Islet precursor cell (in vitro differentiated cells): ENCODE measurements at places on chromosomes 12 and 14.

DNA sequence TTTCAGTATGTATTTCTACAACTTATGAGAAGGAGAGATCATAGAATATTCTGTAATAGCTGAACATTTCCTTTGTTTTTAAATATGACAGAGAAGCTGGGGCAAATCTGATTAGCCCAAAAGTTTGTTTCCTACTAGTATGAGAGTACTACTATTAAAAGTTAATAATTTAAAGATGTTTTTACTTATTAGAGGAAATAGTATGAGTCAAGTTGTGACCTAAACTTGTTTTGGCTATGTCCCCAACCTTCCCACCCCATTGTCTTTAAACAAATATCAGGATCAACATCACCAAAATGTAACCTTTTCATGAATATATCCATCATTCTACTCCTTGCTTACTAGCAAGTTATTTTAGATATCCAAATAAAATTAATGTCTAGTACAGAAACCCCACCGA, 10.5 kb downstream of the GNPNAT1 start:
- DNase-seq = no peak

GRCh38 chr12:77049767-77050353, 15.5 kb downstream of the E2F7 start:
- no peak for DNase-seq

GRCh38 chr12:28017126-28017872, 44.8 kb upstream of the PTHLH start:
- DNase-seq = no peak

- no peak for DNase-seq
Observed at GRCh38 chr12:116882742-116883141, 1.5 kb upstream of the HRK start.

DNA sequence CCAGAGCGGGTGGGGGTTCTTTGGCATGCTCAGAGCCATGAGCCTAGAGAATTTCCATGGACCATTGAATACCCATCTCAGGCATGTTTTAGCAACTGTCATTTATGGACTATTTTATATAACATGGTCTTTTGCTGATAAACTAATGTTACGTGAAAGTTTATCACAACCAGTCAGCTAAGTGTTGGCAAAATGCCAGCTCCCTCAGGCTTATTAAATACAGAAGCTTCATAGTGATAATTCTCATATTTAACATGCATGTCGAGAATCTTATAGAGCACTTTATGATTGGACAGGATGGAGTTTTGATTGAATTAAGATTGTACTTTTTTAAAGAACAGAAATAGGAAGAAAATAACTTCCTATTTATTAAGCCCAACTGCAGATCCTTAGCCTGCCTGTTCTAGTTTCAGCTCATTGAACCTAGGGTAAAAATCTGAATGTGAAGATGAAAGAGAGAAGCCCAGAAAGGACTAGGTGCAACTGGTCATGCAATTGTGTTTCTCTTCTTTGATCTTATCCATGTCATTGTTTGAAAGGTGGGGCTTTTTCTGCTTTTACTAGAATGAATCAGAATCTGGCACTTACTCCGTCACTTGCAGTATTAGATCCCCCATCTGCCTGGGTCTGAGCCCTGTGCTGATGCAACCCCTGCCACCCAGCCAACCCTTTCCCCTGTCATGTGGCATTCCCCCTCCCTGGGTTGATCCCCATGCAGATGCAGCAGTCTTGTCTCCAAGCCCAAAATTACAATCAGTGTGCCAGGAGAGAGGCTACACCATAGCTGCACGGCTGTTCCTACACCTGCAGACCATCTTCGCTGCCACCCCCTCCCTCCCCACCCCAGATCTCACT, 134.6 kb upstream of the EVL start:
- DNase-seq = no peak

DNA sequence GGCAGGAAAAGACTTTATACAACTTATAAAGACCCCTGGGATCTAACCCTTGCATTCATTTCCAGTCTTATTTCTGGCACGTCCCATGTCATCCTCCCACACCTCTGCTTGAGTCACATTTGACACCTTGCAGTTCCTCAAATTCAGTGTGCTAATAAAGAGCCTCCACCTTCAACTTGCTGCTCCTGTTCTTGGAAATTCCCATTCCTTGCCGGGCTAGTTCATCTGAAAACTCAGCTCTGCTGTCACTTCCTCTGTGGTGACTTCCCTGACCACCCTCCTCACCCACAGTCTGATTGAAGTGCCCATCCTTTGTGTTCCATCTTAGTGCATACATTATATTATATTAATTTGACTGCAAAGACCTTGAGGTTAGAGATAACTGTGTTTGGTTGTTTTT, 37.4 kb upstream of the PSMA6 start:
- no peak for DNase-seq

DNA sequence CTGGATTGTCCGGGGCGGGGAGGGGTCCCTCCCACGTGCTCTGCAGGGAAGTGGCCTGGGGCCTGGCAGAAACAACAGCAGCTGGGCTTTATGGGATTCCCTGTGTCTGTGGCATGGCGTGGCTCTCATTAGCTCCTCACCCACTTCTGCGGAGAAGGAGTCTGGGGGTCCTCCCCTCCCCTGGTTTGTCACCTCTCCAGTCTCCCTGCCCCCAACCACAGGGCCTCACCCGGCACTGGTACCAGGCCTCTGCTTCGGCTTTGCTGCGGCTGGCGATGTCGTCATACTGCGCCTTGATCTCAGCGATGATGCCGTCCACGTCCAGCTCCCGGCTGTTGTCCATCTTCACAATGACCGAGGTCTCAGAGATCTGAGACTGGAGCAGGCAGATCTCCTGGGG, 6.4 kb downstream of the KRT82 start:
- DNase-seq = no peak

- DNase-seq = peak; percentile 85
Observed at GRCh38 chr14:22900081-22900799, 17.2 kb downstream of the REM2 start.

- DNase-seq = no peak
Observed at GRCh38 chr12:32864731-32865130, 31.8 kb downstream of the PKP2 start.

DNA sequence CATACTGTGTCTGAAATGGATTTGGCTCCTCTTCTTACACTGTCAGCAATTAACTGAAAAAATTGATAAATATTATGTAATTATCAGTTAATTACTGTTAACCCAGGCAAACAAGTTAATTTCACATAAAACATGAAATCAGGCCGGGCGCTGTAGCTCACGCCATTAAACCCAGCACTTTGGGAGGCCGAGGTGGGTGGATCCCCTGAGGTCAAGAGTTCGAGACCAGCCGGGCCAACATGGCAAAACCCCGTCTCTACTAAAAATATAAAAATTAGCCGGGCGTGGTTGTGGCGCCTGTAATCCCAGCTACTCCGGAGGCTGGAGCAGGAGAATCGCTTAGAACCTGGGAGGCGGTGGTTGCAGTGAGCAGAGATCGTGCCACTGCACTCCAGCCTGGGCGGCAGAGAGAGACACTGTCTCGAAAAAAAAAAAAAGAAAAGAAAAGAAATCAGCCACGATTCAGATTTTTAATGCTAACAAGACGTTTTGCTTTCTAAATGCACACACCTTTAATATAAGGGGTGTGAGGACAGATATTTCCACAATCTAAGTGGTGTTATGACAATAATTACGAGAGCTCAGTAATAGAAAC, 473 bp upstream of the TMEM19 start:
- no peak for DNase-seq

DNA sequence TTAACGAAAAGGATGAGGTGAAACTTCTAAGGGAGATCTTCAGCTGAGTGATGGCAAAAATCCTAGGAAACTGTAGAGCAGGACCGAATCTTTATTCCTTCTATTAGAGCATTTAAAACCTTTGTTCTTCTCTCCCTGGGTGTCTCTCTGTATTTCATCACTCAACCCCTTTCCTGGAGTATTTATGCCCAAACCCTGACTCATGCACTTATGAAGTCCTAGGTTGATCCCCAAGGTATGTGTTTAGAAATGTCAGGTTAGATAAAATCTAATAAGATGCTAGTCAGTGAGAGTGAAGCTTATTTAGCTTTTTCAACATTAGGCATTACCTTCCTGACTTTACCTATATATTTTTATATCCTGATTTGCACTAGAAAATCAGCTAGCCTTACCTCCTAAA, 239.8 kb upstream of the NPAS3 start:
- DNase-seq = no peak

GRCh38 chr14:99507860-99508640, 26.8 kb downstream of the CCNK start:
- no peak for DNase-seq

DNA sequence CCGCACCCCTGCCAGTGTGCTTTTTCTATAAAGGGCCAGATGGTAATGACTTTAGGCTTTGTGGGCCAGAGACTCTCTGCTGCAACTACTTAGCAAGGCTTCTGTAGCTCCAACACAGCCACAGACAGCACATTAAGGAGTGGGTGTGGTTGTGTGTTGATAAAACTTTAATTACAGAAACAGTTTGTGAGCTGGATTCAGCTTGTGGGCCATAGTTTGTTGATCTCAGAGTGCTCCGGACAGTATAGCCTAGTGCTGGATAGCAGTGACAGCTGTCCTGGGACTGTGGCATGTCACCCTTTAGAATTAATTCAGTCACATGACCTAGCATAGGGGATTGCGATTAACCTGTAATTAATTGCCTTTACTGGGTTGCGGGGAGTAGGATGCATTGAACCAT, 109.7 kb downstream of the ZNF664 start:
- DNase-seq = peak; percentile 35
